NCI-H146 (cell line): ENCODE measurements at places on chromosomes 6 and 20.
A peak's percentile ranks its signal among the peaks of the same experiment; 100 is the strongest.

- DNase-seq: peak; percentile 96
These were observed 428 bp upstream of the PRELID3B start for GRCh38 chr20:59042796-59043631.

DNA sequence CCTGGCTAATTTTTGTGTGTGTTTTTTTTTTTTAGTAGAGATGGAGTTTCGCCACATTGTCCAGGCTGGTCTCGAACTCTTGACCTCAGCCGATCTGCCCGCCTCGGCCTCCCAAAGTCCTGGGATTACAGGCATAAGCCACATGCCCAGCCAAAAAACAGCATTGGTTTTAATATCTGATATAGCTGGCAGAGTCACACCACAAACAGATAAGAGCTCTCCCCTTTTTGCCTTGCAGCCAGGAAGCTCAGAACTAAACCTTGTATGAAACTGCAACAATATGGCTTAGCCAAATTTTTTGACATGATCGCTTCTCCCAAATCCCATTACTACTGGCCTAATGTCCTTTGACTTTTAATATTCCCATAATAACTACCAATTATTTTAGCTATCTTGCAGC lies 4.9 kb downstream of the ACOT8 start:
- no peak for DNase-seq

GRCh38 chr6:158879180-158879579 lies 60.0 kb upstream of the EZR start:
- DNase-seq: no peak

DNA sequence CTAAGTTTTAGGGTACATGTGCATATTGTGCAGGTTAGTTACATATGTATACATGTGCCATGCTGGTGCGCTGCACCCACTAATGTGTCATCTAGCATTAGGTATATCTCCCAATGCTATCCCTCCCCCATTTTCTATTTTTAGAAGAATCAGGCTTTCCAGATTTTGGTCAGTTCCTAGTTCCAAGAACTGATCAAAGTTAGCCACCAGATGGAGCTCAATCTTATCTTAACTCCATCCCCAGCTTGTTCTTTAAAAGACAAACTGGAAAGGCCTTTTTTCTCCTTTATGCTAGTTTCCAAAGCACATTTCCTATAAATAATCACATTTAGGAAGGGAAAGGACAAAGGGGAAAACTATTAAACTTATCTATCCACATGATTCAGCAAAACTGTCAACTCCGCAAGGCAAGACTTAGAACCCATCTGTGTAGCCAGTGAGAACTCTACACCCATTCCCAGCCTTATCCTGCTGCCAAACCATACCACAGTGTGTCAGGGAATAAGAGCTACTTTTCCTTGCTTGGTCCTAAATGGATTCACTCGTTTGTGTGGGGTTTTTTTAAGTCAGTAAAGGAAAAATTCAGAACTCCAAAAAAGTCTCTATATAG lies 22.8 kb upstream of the KHDC1 start:
- DNase-seq: peak; percentile 7

- no peak for DNase-seq
These were observed 46.7 kb downstream of the GJA1 start for GRCh38 chr6:121482004-121482693.

DNA sequence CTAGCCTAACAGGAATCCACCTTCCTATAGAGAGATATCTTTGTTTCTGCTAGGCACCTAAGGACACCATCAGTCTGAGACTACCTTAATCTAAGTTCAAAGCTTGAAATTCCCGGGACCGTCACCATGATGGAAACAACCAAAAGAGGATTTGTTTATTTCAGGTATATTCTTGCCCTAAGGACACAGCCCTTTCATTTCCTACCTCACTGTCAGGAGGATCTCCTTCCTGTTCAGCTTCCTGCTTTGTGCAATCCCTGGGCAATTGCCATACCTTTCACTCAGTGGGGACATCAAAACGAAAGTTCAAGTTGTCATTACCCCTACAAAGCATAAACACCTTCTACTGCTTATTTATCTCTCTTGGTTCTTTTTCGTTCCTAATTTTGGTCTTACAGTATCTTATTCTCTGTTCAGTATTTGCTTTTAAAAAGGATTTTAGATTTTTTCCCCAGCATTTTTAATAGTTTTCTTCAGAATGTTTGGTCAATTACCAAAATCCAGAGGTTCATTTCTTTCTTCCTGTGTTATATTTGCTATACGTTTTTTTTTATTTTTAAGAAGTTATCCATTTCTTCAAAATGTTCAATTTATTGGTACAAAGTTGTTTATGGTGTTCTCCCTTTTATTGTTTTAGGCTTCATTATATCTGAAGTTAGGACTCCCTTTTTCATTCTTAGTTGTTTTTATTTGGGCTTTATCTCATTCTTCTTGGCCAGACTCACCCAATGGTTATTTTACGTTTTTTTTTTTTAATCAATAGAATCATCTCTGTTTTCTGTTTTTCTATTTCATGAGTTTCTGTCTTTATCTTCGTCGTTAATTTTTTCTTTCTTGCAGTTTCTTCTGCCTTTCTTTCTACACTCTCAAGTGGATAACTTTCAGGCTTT lies 13.0 kb upstream of the TBPL1 start:
- DNase-seq: no peak

DNA sequence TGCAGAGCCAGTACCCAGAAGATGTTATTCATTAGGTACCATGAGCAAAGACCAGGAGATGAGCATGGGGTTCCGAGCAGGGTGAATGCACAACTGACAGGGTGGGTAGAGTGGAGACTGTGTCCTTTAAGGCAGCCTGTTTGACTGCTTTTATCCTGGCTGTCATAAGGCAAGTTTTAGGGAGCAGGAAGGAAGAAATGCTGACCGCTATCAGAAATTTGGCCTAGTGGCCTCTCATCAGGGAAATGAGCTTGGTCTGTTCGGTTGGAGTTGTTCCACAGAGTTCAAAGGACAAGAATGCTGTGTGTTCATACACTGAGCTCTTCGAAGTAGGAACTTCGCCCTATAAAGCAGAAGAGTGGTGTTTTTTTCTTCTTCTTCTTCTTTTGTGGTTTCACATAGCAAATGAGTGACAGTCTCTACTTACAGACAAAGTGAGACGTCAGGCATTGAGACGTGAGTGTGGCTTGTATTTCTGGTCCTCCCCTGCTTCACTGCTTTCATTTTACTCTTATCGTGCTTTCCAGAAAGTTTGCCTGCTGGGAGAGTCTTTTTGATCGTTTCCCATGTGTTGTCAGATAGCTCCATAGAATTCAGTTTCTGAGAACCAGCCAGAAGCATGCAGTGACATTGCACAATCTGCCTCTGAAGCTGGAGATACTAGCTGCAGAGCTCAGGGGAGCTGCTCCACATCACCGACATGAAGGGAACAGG lies at the start of gene CASS4:
Gene CASS4 (plus strand): TSS at position 502 of the 714 bp plus-strand sequence. CDS start 199 bp downstream, at position 701.
- DNase-seq: no peak

GRCh38 chr20:7305976-7306375 lies 538.5 kb downstream of the BMP2 start:
- DNase-seq: peak; percentile 16

GRCh38 chr6:48754641-48755040 lies 643.6 kb upstream of the PTCHD4 start:
- DNase-seq: no peak

- DNase-seq: no peak
These were observed 433.1 kb upstream of the PLCB4 start for GRCh38 chr20:8635837-8636236.

- no peak for DNase-seq
These were observed 813.1 kb downstream of the KIF16B start for GRCh38 chr20:15760001-15760621.

- DNase-seq: no peak
These were observed at the start of gene VIP for GRCh38 chr6:152750694-152751093. VIP (plus strand) TSS chr6:152750797; CDS start chr6:152752178, 1,381 bp downstream.

DNA sequence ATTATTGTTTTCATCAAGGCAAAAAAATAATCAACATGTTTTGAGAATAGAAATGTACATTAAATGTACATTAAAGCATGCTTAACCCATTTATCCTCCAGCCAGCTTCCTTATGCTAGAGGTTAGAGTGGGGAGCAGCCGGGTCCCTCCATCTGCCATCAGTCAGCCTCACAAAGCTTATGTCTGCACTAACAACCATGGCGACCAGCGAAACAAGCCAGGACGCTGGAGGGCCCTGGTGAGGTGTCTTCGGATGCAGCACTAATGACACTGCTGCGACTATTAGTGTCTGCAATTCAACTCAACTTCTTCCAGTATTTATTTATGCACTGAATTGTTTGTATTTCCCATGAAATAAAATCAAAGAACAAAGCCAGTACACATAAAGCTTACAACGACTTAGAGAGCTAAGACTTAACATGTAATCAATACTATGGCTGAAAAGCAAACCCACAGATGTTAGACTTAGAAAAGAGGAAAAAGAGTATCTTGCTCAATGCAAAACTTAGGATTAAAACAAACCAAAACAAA lies 6.8 kb downstream of the CLDN20 start:
- DNase-seq: peak; percentile 61

DNA sequence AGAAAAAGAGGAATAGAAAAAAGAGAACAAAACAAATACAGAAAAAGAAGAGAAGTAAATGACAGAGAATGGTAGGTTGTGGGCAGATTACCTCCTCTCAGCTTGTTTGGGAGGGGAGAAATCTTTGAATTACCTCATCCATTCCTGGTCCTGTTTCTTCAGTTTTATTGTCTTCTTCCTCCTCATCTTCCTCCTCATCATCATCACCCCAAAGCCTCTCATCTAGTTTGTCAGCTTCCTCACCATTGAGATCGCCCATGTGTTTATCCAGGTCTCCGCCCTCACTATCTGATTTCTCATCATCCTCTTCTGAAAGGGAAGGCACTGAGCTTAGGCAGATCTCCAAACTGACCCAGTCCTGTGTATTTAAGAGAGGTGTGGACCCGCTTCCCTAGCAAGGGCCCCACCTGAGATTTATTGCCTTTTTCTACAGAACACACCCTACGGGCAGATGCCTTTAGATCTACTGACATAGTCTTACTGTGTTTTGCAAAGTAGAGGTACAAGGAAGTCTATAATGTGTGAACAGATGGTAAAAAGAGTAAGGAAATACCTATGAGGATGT lies 24.2 kb upstream of the LYRM2 start:
- no peak for DNase-seq

- DNase-seq: no peak
These were observed 125.1 kb downstream of the CDK19 start for GRCh38 chr6:110690106-110690654.

GRCh38 chr6:153959276-153959675 lies 79.8 kb upstream of the OPRM1 start:
- DNase-seq: no peak

- no peak for DNase-seq
These were observed 22.7 kb downstream of the HIVEP1 start for GRCh38 chr6:12034837-12035236.

GRCh38 chr20:4602297-4602631 lies 119.4 kb upstream of the PRND start:
- DNase-seq: no peak

- no peak for DNase-seq
These were observed 279.5 kb upstream of the RNF217 start for GRCh38 chr6:124682751-124683150.

DNA sequence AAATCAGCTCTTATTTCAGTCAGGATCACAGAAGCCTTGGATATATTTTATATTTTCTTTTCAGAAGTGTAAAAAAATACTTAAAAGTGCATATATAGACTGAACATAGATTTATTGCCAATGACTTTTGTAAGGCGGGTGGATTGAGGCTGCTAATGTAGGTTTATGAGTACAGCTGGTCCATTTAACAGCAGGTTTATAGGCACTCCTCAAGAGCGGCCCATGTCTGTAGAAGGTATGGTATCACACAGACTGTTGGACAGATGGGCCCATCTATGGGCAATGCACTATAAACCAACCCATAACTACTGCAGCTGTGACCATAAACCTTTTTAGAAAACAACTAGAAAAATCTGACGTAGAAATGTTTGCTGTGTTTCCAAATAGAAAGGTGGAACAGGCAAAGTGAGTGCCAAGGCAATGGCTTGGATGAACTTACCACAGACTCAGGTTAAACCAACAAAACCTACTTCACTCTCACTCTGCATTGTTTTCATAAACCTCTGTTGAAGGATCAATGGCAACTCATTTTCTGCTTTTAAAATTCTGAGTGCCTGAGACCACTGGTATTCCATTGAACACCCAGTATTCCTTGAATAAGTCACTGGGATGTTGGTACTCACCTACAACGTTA lies 170.6 kb upstream of the EYA4 start:
- DNase-seq: no peak

DNA sequence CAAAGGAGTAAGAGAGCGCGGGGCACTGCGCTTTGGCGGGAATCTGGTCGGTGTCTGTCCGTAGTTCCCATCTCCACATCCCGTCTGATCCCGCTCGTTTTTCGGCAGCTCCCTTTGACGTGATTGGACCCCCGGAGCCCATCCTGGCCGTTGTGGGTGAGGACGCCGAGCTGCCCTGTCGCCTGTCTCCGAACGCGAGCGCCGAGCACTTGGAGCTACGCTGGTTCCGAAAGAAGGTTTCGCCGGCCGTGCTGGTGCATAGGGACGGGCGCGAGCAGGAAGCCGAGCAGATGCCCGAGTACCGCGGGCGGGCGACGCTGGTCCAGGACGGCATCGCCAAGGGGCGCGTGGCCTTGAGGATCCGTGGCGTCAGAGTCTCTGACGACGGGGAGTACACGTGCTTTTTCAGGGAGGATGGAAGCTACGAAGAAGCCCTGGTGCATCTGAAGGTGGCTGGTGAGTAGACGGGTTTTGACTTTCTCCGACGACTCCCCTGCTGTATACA lies 1.4 kb downstream of the BTN1A1 start:
- DNase-seq: peak; percentile 39

- no peak for DNase-seq
These were observed 37.4 kb downstream of the PLCG1 start for GRCh38 chr20:41174782-41175181.

- DNase-seq: no peak
These were observed 40.0 kb downstream of the KATNA1 start for GRCh38 chr6:149608381-149608982.

- DNase-seq: no peak
These were observed 185.8 kb upstream of the RAB32 start for GRCh38 chr6:146357578-146358430.

DNA sequence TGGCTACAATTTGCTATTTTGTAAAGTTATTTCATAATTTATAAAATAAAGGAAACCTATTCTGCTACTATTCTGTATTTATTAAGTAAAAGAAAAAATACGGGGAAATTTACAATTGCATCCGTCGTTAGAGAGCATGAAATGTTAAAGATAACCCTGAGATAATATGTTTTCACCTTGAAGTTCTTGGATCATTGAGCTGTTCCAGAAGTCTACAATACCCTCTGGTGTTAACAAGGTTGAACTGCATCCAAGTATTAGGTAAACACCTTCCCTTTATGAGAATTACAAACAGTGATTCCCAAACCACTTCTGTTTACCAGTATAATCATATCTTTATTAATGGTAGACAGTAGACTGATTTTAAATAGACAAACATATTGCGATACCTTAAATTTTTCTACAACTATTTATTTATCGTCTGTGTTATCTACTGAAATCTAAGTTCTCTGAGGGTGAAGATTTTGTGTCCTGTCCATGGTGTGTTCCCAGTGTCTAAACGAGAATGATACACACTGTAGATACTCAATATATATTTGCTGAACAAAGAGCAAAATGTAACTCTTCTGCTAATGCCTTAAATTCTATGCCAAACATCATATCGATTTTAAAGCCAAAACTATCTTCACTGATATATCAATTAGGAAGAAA lies 28.2 kb downstream of the TBC1D32 start:
- peak; percentile 44 for DNase-seq

- DNase-seq: no peak
These were observed 41.8 kb downstream of the RBM38 start for GRCh38 chr20:57432862-57433491.
